ENCODE measurements at places on chromosomes 11 and 22.

DNA sequence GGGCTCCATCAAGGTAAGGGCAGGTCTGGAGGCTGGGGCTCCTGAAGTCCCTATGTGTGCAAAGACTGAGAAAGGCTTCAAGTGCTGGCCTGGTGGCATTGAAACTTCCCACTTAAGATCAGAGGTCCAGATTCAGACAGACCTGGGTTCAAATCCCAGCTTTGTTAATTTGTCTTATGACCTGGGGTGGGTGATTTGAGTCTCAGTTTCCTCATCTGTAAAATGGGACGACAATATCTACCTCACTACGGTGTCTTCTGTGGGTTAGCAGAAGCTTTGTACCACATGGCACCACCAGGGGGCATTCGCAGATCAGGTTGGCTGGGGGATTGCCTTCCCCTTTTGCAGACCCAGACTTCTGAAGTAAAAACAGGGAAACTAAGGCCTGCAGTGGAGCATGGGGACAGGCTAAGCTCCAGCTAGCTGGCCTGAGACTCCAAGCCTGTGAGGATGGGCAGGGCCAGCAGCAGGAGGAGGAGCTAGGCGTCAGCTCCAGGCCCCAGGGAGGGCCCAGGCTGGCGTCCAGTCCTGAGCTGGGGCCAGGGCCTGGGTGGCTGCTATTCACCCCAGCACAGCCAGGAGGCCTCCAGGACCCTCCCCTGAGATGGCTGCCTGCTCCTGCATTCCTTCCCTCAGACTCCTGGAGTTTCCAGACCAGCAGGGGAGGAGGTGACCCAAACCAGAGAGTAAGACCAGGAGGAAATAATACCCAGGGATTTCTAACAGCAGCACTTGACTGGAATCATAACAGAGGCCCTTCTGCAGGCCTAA lies 1.5 kb downstream of the CASTOR1 start:
- DNase-seq: no peak

DNA sequence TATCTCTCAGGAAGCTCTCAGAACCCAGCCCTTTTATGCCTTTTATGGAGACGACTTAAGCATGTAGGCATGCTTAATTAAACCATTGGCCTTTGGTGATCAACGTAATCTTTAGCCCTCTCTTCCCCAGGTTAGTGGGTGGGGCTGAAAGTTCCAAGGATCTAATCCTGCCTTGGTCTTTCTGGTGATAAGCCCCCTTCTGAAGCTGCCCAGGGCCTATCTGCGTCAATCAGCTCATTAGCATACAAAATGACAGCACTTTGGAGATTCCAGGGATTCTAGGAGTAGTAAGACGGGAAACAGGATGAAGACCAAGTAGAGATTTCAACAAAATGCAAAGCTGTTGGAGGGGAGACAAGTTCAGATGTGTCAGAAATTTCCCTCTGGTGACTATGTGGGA lies 3.1 kb downstream of the FAM118A start:
- no peak for DNase-seq

DNA sequence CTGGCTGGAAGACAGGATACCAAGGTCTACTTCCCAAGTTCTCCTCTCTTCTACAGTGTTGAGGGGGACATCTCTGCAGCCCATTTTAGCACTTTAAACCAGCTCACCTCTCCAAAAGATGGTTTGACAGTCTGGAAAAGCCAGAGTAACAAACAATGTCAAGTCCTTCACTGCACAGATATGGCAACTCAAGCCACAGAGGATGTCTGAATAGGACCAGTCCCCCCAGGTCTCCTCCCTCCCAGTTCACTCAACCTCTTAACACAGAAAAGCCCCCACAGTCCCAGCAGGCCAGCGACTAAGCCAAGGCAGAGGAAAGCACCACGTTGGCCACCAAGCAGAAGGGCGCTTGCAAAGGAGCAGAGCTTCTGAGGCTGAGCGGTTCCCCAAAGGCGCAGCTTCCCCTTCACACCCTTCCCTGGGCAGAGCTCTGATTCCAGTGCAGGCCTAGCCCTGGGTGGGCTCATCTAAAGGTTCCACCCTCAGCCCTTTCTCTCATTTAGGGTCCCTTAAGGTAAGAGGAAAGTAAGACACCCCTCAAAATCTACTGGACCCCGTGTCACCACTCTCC lies 62.7 kb downstream of the PAK1 start:
- no peak for DNase-seq

- DNase-seq: no peak
Observed at GRCh38 chr11:113551645-113552044, 76.4 kb upstream of the DRD2 start.

DNA sequence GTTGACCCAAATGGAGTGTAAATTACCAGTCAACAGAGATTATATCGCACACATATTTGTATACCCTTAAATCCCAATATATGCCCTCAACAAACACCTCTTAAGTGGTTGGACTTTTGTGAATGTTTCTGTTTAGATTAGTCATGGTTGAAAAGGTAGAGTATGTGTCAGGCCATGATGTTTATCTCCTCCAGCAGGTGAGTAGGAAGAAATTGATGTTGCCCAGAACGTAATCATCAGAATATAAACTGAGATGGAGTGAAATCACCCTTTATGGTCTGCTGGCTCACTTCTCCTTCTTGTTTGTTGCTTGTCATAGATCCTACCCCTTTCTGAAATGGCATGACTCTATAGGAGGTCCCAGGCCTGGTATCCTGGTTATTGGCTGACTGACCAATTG lies 431.8 kb downstream of the ETS1 start:
- DNase-seq: no peak

GRCh38 chr11:117180020-117180419 lies 1.5 kb downstream of the SIDT2 start:
- no peak for DNase-seq

- no peak for DNase-seq
Observed at GRCh38 chr22:45268167-45268957, 16.4 kb upstream of the UPK3A start.

GRCh38 chr22:40855979-40856512 lies 393 bp downstream of the ST13 start:
- DNase-seq: no peak

- DNase-seq: no peak
Observed at GRCh38 chr11:62013537-62014476, 46.4 kb upstream of the FTH1 start.

DNA sequence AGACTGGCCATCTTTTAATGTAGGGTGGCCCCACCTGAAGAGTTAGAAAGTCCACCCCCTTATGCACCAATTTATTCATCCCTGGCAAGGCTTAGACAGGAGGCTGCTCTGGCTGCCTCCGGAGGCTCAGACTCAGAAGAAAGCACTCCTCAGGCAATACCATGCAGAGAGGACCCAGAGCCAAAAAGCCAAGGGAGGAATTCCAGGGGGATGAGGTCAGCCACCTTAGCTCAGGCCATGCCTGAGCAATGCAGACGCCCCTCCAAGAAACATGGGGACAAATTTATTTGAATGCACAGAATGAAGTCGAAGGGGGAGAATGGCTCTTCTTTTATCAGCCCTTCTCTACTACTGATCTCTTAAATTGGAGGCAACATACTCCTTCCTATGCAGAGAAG lies 39.7 kb upstream of the GLYAT start:
- no peak for DNase-seq

- no peak for DNase-seq
Observed at GRCh38 chr11:12505183-12505582, 127.8 kb downstream of the PARVA start.

DNA sequence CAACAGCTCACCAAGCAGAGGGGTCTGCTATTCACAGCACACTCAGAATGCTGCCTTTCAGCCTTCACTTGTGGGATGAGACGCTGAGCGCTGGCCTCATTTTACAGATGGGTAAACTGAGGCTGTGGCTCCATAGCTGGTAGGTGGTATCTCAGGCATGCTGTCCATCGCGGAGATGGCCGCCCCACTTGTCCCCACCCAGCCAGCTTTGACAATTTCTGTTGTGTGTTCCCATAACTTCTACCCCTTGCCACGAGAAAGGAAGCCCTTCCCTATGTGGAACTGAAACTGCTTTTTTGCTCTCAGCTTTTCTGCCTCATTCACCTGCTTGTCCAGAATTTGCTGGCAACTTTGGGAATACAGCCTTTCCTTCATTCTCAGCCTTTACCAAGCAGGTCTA lies 36.1 kb upstream of the NNMT start:
- no peak for DNase-seq

DNA sequence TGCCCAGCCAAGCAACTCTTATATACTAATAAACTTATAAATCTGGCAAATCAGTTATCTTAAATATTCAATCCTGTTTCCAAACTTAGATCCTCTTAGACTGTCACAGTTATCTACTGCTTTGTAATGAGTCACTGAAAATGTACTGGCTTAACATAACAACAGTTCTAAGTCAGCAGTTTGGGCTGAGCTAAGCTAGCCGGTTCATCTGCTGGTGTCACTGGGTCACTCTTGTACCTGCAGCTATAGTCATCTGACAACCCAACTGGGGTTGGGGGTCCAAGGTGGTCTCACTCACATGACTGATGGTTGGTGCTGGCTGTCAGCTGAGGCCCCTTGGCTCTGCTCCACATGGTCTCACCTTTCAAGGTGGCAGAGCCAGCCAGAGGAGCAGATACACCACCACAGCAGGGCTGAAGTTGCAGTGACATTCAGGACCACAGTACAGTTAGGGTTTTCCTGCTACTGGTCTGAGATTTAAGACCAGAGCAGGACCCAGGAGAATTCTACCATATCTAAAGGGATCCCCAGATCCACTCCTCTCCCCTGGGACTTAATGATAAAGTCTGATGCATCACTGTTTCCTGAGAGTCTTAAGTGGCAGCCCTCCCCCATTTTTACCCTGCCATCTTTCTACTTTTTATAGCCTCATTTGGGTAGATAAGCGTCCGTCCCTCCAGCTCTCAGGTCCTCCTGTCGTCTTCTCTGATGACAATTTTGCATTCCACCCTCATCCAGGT lies 7.9 kb upstream of the MACROD1 start:
- DNase-seq: no peak

GRCh38 chr11:77130763-77131513 lies 2.9 kb downstream of the MYO7A start:
- DNase-seq: no peak

GRCh38 chr11:6780829-6781228 lies 2.0 kb upstream of the OR2AG1 start:
- no peak for DNase-seq

DNA sequence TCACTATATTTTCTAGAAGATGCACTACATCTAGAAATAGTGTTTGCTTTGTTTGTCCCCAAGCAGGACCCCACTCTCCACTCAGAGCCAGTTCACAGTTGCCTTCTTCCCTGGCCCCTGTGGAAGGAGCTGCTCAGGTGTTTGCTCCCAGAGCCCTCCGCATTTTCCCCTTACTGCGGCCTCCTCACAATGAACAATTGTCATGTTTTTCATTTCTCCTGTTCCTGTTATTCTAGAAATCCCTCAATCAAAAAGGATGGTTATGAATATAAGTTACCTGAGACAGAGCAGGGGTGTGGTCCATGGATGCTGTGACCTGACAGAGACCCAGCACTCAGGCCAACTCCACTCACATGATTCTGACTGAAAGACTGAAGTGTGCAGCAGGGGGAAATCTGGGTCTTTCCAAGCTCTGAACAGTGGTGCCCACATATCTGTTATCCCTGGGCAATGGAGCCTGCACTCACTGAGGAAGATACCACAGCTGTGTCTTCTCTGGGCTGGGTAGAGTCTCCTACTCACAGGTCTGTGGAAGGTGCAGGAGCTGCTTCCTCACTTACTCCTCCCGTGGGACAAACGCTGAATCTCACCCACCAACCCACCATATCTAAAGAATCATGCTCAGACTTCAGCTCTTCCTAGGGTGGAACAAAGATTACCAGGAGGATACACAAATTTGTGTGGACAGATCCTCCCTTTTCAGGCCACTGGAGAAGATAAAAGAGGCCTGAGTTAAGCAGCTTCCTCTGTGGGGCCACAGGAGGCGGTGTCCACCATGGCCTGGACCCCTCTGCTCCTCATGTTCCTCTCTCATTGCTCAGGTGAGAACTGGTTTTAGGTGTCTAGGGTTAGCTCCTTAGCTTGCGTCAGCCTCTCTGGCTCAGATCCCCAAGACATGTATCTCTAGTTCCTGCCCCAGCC lies 87.1 kb upstream of the TOP3B start:
- DNase-seq: no peak

All from NCI-H1417 treated with DMSO at 0.1 percent for 48 hours (cell line).